Left hindlimb (tissue), 1 donor: ENCODE measurements at places on chromosomes 16 and 17.

- no peak for DNase-seq
Measured at GRCh38 chr16:66471264-66471663, 44.2 kb downstream of the BEAN1 start.

- no peak for DNase-seq
Measured at GRCh38 chr17:17635126-17635525, 43.6 kb upstream of the PEMT start.

DNA sequence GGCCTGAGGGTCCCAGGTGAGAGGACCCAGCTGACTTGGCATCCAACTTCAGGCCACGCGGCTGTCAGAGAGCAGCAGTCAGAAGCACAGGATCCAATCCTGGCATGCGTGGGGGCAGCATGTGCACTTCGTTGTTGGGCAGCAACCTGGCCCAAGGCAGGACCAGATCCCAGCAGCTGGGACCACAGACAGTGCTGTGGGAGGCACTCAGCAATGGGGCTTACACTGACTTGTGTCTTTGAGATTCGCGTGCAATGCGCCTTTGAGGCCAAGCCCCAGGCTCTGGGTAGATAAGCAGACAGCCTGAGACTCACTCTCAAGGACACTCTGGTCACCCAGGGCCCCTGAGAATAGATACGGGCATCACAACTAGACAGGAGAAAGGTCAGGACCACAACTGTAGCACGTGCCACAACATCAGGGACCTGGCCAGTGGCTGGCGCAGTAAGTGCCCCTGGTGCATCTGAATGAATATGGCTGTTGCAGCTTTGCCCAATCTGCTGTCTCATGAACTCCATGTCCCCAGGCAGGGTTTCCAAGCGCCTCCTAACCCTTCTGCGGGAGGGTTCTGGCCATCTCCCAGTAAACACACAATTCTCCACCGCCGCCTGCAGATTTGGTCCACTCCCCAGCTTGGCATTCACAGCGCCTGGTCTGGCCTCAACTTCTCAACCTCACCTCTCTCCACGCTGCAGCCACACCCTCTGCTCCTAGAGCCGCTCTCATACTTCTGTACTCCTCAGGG, 3.2 kb downstream of the PAM16 start:
- no peak for DNase-seq

- no peak for DNase-seq
Measured at GRCh38 chr17:70405492-70406220, 236.3 kb downstream of the KCNJ2 start.

GRCh38 chr16:76654088-76654820, 377.1 kb downstream of the CNTNAP4 start:
- no peak for DNase-seq

GRCh38 chr17:50613007-50613992, 21.4 kb upstream of the ABCC3 start:
- DNase-seq, result no peak

- DNase-seq, result no peak
Measured at GRCh38 chr17:6057562-6057961, 12.6 kb upstream of the WSCD1 start.

- no peak for DNase-seq
Measured at GRCh38 chr17:28940142-28940541, 11.2 kb downstream of the PHF12 start.

DNA sequence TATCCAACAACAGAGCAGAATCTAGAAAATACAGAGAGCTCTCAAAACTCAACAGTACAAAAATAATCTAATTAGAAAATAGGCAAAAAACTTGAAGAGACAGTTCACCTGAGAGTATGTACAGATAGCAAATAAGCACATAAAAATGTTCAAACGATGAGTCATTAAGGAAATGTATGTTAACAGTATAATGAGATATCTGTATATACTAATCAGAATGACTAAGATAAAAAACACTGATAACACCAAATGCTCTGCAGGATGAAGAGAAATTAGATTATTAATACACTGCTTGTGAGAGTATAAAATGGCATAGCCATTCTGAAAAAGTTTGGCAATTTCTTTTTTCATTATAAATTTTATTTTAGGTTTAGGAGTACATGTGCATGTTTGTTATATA, 1307.6 kb upstream of the GOT2 start:
- no peak for DNase-seq

DNA sequence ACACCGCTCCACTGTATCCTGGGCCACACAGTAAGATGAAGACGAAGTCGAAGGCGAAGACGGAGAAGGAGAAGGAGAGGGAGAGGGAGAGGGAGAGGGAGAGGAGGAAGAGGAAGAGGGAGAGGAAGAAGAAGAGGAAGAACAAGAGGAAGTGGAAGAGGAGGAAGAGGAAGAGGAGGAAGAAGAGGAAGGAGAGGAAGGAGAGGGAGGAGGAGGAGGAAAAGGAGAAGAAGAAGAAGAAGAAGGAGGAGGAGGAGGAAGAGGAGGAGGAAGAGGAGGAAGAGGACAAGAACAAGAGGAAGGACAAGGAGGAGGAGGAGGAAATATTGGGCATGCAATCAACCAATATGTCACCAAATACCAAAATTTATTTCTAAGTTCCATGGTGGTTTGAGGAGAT, 149.5 kb upstream of the ERCC4 start:
- DNase-seq, result no peak

DNA sequence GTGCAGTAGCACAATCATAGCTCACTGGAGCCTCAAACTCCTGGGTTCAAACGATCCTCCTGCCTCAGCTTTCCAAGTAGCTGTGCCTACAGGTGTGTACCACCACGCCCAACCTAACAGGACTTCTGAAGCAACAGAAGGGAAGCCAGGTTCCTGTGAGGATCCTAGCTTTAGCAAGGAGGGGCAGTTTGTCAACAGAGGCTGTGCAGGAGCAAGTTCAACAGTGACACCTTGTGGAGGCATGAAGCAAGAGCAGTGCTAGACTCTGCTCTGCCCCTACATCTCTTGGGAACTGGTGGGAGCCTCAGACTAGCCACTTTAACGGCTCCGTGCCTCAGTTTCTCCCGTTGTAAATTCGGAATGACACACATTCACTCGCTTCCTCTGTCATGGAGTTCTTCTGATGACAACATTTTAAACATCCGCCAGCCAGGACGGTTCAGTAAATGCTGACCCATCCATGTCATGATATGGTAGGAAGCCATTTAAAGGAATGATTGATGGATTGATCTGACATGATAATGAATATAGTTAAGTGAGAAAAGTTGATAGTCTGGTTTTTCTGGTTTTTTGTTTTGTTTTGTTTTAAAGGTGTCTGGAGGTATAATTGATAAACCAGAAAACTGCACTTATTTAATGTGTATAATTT, 218.7 kb downstream of the MRTFB start:
- DNase-seq, result no peak

DNA sequence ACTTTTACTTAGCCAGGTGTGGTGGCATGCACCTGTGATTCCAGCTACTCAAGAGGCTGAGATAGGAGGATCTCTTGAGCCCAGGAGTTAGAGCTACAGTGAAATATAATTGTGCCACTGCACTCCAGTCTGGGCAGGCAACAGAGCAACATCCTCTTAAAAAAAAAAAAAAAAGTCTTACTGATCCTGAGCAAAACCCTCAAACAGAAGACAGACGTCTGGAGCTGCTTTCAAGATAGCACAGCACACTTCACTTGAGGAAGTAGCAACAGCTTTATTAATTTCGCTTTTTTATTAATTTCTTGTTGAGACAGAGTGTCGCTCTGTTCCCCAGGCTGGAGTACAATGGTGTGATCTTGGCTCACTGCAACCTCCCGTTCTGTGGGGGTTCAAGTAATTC, 10.2 kb upstream of the GGA2 start:
- no peak for DNase-seq

DNA sequence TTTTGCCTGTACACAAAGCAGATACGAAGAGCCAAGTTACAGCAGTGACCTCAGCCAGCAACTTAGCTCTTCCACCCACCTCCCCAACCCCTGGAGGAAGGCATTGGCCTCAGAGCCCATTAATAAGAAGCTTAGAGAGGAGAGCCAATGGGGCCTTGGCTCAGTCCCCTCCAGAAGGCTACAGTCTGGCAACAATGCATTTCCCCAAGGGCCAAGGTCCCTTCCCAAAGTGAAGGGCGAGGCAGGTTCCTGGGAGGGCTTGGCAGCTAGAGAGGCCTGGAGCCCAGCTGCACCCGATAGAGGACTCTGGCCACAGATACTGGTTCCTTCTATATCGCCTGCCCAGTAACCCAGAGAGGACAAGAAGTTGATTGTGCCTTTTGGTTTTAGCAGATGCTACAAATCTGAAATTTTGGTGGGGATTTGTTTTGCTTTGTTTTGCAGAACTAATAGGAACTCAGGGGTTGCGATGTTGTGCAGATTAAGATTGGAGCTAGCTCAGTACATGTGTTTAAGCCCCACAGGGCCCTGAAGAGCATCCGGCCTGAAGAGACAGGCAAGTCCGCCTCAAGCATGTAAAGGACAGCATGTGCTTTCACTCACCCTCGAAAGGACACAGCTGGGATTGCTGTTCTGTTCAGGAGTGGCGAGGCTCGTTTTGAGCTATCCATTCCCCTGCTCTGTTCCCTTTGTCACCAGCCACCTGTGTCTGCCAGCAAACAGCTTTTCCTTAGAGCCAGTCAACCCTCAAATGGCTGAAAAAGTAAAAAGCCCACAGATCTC, 12.0 kb upstream of the PNPO start:
- no peak for DNase-seq

DNA sequence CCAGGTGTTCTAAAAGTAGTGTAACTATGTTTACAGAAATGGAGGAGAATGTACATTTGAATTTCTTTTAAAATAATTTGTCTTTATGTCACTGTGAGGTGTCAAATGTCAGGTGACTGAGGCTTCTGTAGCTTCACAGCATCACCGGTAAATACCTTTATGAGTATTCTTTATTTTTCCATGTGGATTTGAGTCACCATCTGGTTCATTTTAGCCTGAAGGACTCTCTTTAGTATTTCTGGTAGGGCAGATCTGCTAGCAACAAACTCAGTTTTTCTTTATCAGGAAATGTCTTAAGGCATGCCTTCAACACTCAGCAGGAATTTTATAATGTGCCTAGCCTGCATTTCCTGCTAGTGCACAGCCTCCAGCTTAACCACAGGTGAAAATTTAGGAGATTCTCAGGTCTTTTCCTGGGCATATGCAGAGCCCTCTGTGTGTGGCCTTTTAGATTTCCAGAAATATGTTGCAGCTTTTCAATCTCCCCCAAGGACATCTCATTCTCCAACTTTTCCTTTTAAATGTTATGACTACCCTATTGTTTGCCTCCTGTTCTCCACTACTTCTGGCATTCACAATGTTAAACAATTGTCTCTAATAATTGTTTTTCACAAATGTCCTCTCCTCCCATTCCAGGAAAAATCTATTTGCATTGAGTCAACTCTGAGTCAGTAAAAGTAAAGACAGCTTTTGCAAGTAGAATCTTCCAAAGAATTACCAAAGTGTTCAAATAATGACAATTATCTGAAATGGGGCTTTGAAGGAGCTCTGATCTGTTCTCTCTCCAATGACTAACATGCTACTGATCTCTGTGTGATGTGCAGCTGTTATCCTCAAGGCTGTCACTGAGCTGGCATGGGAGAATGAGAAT, 239.4 kb upstream of the CPHXL start:
- no peak for DNase-seq

- no peak for DNase-seq
Measured at GRCh38 chr17:45246861-45247428, 14.9 kb downstream of the SPATA32 start.

DNA sequence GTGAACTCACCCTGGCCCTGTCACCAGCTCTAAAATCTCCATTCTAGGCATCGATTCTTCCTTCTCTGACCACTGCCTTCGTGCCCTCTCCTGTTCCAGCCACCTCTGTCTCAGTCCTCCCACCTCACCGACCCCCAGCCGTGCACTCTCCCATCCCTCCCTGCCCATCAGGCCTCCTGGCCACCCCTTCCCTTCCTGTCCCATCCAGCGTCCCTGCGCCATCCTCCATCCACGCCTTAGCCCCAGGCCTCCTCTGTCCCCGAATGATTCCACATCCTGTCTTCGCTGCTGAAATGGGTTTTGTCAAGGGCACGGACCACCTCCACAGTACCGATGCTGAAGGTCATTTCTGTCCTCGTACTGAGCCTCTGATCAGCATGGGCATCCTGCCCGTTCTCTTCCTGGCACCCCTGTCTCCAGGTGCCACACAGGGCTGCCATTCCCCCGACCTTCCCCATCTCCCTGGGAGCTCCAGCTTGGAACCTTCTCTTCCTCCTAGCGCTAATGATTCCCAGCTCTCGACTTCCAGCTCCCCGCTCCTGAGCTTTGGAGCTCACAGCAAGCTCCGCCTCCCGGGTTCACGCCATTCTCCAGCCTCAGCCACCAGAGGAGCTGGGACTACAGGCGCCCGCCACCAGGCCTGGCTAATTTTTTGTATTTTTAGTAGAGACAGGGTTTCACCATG, 2.6 kb downstream of the TRIM65 start:
- DNase-seq, result no peak

DNA sequence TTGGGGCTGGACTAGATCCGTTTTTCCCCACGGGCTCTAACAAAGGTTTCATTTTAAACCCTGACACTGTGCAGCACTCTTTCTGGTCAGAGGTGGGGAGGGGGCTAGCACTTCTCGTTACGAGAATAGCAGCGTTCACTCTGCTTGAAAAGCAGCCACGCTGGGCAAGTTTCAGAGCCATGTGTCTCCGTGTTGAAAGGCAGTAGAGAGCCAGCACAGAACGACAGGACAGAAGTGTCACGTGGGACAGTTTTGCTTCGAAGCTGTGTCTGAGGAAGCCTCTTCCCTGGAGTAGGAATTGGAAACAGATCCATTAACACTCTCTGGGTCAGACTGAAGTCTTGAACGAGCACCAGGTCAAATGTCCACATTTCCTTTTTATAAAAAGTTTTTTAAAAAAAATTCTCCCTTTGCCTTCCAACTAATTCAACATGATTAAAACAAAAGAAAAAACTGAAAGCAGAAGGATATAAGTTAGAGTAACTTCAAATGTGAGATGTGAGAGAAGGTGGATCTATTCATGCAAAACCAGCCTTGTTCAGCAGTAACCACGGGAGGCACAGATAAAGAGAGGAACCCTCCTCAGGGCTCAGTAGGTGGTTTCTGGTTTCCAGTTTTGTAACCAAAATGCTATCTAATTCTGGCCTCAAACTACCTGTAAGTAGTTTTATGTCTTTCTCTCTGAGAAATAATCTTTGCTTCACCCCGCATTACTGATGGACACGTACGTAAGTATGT, 65.0 kb downstream of the SMG6 start:
- peak; percentile 50 for DNase-seq

DNA sequence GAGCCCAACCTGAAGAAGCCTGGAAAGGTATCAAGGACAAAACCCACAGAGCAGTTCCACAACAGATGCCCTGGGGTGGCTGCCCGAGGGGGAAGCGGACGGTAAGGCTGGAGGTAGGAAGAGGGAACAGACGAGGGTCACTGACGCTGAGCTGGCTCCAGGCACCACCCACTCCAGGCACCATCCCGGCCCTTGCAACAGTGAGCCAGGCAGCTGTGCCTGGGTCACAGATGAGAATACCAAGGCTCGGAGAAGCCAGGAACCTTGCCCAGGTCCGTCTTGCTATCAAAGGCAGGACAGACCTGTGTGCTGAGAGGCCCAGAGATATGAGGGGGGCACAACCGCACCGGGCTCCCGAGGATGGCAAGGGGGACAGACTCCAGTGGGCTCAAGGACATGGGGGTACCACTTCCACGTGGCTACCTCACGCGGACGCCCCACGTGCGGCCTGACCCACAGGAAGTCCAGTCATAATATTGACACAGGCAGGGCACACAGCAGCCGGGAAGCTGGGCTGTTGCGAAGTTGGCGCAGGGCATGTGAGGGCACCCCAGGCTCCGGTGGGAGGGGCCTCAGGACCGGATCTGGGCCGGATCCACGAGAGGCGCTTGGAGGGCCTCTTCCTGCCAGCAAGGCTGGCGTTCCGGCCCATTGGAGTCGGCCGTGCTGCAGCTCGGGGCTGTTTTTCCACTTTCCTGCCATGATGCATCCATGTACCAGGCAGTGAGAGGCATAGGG, 29.9 kb downstream of the PEMT start:
- DNase-seq, result no peak
